Thoracic aorta endothelial cell (primary cell): ENCODE measurements at places on chromosomes 16 and 17. TPM values are rescaled to one million over a fixed set of nuclear protein-coding genes. Genes with fewer than 3 reads are reported as not detected.

The ANKRD40CL gene
- not detected in 2 replicates for total RNA-seq

The GALR2 gene
- total RNA-seq: not detected in 2 replicates

The TBC1D3C gene
- 0.13 TPM in 1 of 2 replicates, not detected in the other for total RNA-seq

The SLC5A11 gene
- 0.07 TPM in 1 of 2 replicates, not detected in the other for total RNA-seq

The LITAFD gene
- total RNA-seq: not detected in 2 replicates
